ENCODE measurements at places on chromosomes 3 and 15. TPM values are rescaled to one million over a fixed set of nuclear protein-coding genes. Genes with fewer than 3 reads are reported as not detected.

- no peaks in the 10 kb centered on the region for H3K27me3 ChIP-seq
- no peaks in the 10 kb centered on the region for H3K4me1 ChIP-seq
- H3K36me3 ChIP-seq: no peaks in the 10 kb centered on the region
- no peak for DNase-seq
- no peak overlapping the region for H3K27ac ChIP-seq
Measured at GRCh38 chr15:68017201-68017600, 36.9 kb upstream of the PIAS1 start.

- no peaks in the 10 kb centered on the region for H3K36me3 ChIP-seq
- DNase-seq: no peak
- H3K4me3 ChIP-seq: no peak overlapping the region
- no peaks in the 10 kb centered on the region for H3K27me3 ChIP-seq
- peaks cover 2% of the 10 kb centered on the region for H3K4me1 ChIP-seq
- H3K27ac ChIP-seq: no peak overlapping the region
Measured at GRCh38 chr3:188037965-188038581, 115.9 kb upstream of the LPP start.

DNA sequence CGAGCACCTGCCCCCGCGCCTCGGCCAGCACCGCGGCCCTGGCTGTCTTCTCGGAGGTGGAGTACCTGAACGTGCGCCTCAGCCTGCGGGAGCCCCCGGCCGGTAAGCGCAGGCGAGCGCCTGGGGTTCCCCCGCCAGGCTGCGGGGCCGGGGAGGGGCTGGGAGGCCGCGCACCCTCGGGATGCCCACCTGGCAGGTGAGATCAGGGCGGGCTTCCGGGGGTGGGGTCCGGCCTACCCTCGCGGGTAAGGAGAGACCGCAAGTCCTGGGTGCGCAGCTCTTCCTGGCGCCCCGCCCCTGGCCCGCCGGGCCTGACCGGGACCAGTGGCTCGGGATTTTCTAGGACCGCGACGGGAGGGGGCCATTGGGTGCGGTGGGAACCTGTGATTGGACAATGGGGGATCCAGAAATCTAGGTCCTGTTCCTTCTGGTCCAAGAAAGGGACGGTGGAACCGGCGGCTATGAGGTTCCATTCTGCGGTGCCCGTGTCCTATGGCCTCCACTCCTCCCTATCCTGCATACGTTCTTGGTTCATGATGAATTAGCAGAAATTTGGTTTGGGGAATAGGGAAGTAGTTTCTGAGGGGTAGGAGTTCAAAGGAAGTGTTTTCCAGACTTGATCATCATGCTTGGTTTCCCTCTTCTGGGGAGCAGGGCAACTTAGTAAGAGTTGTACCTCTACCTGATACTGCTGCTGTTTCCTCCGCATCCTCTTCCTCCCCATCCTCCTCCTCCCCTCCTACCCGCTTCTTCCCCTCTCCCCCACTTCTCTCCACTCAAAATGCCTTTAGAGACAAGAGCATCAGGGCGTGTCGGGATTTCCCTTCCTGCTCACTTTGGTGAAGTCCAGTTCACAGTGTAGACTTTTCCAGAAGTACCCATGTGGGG, 808 bp downstream of the ARRDC4 start:
- H3K27me3 ChIP-seq: no peaks in the 10 kb centered on the region
- H3K4me1 ChIP-seq: peaks cover 17% of the 10 kb centered on the region
- H3K27ac ChIP-seq: peak overlapping the region; percentile 64
- DNase-seq: peak; percentile 1
- H3K36me3 ChIP-seq: 0 out of 2 replicates have a peak, but pooled peaks cover 2% of the 10 kb centered on the region

DNA sequence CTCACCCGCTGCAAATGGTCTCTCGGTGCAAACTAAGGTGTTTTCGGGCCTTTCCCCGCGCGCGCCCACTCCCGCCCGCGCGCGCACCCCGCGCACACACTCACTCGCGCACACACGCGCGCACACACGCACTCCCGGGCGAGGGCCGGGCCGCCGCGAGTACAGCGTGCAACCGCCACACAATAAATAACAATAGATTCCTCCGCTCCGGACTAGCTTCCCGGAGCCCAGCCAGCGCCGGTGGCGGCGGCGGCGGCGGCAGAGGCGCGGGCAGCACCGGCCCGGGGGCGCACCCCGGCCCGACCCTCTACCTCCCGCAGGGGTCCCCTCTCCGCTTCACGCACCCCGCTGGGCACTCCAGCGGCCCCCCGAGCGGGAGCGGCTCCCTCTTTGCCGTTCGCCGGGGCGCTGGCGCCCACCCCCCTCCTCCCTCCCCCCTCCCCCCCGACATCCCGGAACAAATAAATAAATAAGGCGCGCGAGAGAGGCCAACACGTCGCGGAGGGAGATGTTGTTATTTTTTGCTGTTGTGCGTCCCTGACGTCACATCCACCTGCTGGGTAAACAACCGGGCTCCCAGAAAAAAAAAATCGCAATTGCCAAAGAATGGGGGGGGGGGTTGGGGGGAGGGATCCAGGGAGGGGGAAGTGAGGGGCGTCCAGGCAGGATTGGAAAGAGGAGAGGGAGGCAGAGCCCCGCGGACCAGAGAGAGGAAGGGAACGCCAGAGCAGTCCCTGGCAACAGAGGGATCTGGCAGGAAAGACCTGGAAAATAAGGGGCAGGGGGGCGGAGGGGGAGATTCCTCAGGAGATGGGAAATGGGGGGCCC, at the start of gene FOXP1:
Gene FOXP1 (minus strand): TSS at position 163 of the 828 bp plus-strand sequence. CDS start 385,347 bp downstream, outside the sequence.
- peaks cover 6% of the 10 kb centered on the region for H3K4me1 ChIP-seq
- peak within 1 kb of the TSS; percentile 48 for H3K27ac ChIP-seq
- no peaks in the 10 kb centered on the region for H3K36me3 ChIP-seq
- H3K4me3 ChIP-seq: peak within 1 kb of the TSS; percentile 52

- H3K27me3 ChIP-seq: no peaks in the 10 kb centered on the region
- 0 out of 2 replicates have a peak, but pooled peaks cover 3% of the 10 kb centered on the region for H3K4me1 ChIP-seq
- no peak overlapping the region for H3K4me3 ChIP-seq
- H3K27ac ChIP-seq: no peak overlapping the region
- no peaks in the 10 kb centered on the region for H3K36me3 ChIP-seq
Measured at GRCh38 chr3:110180733-110181132, 843.4 kb upstream of the DPPA4 start.

- no peaks in the 10 kb centered on the region for H3K4me1 ChIP-seq
- H3K27ac ChIP-seq: no peak overlapping the region
- H3K27me3 ChIP-seq: no peaks in the 10 kb centered on the region
- no peaks in the 10 kb centered on the region for H3K36me3 ChIP-seq
- no peak overlapping the region for H3K4me3 ChIP-seq
- no peak for DNase-seq
Measured at GRCh38 chr3:21979706-21980105, 228.7 kb upstream of the ZNF385D start.

The TNNC1 gene
- total RNA-seq: 2.2 TPM

- H3K27me3 ChIP-seq: no peaks in the 10 kb centered on the region
- no peaks in the 10 kb centered on the region for H3K4me1 ChIP-seq
- H3K36me3 ChIP-seq: no peaks in the 10 kb centered on the region
- no peak overlapping the region for H3K27ac ChIP-seq
- H3K4me3 ChIP-seq: no peak overlapping the region
Measured at GRCh38 chr3:190594171-190594570, 80.3 kb downstream of the IL1RAP start.

DNA sequence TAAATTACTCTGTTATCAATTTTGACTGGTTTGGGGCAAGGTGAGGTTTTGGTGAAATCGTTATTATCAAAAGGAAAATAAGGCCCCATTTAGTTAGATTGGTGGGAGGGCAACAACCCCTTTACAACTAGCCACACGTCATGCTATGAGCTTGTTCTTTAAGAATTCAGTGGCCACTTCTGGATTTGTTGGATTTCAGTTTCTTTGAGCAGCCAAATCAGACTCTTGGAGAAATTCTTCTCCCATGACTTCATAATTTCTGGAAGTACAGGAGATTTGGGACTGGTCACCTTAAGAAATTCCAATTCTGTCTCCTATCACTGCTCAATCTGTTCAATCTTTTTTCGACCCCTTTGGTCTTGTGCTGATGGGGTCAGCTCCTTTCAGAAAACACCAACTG, 14.8 kb upstream of the WNT5A start:
- DNase-seq: no peak
- no peak overlapping the region for H3K27ac ChIP-seq
- no peaks in the 10 kb centered on the region for H3K4me1 ChIP-seq
- H3K4me3 ChIP-seq: no peak overlapping the region
- no peaks in the 10 kb centered on the region for H3K27me3 ChIP-seq
- H3K36me3 ChIP-seq: no peaks in the 10 kb centered on the region

DNA sequence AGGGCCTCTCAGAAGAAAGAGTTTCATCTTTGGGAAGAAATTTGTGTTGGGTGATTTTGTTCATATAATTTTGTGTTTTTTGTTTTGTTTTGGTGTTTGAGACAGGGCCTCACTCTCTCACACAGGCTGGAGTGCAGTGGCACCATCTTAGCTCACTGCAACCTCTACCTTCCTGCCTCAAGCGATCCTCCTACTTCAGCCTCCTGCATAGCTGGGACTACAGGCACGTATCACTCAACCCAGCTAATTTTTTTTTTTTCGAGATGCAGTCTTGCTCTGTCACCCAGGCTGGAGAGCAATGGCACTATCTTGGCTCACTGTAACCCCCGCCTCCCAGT, 29.0 kb upstream of the PIK3CB start:
- H3K27ac ChIP-seq: peak overlapping the region; percentile 75
- H3K27me3 ChIP-seq: no peaks in the 10 kb centered on the region
- peaks cover 40% of the 10 kb centered on the region for H3K4me1 ChIP-seq
- no peak overlapping the region for H3K4me3 ChIP-seq
- no peaks in the 10 kb centered on the region for H3K36me3 ChIP-seq
- DNase-seq: no peak

DNA sequence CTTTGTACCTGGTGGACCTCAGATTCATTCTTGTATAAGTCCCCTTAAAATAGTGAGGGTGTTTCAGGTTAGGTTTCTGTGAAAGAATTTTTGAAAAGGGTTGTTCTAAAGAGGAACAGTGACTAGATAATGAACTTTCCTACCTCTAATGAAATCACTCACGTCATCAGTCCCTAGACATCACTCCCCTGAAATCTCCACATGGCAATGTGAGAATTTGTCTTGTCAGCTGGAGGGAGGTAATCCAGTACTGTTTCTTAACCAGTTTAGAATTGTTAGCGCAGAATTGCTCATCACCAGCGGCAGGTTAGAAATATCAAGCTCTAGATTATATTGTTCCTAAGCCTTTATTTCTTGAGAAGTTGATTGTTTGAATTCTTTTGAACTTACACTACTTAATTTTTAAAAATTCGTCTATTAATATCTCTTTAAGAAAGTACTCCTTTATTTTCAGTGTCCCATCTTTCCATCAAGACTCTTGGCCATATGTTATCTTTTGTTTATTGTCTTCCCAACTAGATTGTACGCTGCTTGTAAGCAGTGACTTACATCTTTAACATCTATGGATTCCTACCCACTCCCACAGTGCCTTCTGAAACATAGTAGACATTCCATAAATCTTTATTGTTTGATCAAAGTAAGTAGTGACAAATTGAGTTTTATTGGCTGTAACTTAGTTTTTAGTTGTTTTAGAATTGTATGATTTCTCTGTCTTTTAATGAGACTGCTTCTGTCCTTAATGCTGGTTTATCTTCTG, 52.8 kb downstream of the RASA2 start:
- no peaks in the 10 kb centered on the region for H3K27me3 ChIP-seq
- no peak overlapping the region for H3K27ac ChIP-seq
- H3K36me3 ChIP-seq: peaks cover 7% of the 10 kb centered on the region
- DNase-seq: no peak
- H3K4me3 ChIP-seq: no peak overlapping the region
- H3K4me1 ChIP-seq: peaks cover 9% of the 10 kb centered on the region

DNA sequence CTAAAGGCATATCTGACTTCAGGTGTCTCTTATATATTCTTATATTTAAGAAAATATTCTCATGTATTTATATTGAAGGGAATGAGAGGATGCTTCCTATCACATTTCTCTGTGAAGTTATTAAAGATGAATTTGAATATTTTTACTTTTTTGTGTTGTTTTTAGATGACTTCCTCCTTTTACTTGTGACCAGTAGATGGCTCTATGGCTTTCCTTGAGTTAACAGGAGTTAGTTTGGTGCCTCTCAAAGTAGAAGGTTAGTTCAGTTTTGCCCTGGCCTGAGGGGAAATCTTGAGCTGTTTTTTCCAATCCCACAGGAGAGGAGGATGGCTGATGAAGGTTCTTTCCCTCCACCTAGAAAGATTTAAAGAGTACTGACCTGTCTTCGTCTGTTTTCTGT, 80.7 kb downstream of the SQOR start:
- no peaks in the 10 kb centered on the region for H3K4me1 ChIP-seq
- H3K27ac ChIP-seq: no peak overlapping the region
- DNase-seq: no peak
- H3K36me3 ChIP-seq: no peaks in the 10 kb centered on the region
- peaks cover 7% of the 10 kb centered on the region for H3K27me3 ChIP-seq

The SCN11A gene
- total RNA-seq: 0.05 TPM
